Uterine smooth muscle cell (primary cell): ENCODE measurements at places on chromosomes 3 and 15. TPM values are rescaled to one million over a fixed set of nuclear protein-coding genes. Genes with fewer than 3 reads are reported as not detected.

Gene KLF13
- 14.7 and 22.6 TPM in 2 replicates for total RNA-seq

Gene DZIP1L
- total RNA-seq: 38.3 and 40.7 TPM in 2 replicates

Gene COL6A5
- total RNA-seq: under 0.01 TPM in 1 of 2 replicates, not detected in the other

Gene AGBL1
- total RNA-seq: not detected in 2 replicates

Gene HHLA2
- total RNA-seq: not detected in 2 replicates

Gene CCNB2
- total RNA-seq: 21.4 and 93.1 TPM in 2 replicates

Gene USP8
- 56.9 and 57.0 TPM in 2 replicates for total RNA-seq

Gene CCR1
- 0.87 and 2.7 TPM in 2 replicates for total RNA-seq

Gene NRROS
- 2.2 and 3.0 TPM in 2 replicates for total RNA-seq

Gene PSTPIP1
- total RNA-seq: 0.11 TPM in 1 of 2 replicates, not detected in the other

Gene HTR3D
- not detected in 2 replicates for total RNA-seq

Gene ANKRD63
- not detected in 2 replicates for total RNA-seq

Gene GPR149
- total RNA-seq: not detected in 2 replicates

Gene BNC1
- total RNA-seq: 10.0 and 11.3 TPM in 2 replicates

Gene RLBP1
- not detected in 2 replicates for total RNA-seq

Gene PLSCR2
- total RNA-seq: not detected in 2 replicates

Gene HOMER2
- total RNA-seq: 5.8 and 11.0 TPM in 2 replicates

Gene SLC28A2
- total RNA-seq: not detected in 2 replicates

Gene PLA2G4E
- total RNA-seq: not detected in 2 replicates

Gene LMAN1L
- 0.11 TPM in 1 of 2 replicates, not detected in the other for total RNA-seq

Gene ALDH1A3
- total RNA-seq: 54.7 and 94.0 TPM in 2 replicates

Gene BRK1
- total RNA-seq: 83.0 and 109 TPM in 2 replicates

Gene PPP2R3A
- total RNA-seq: 14.9 and 20.4 TPM in 2 replicates

Gene ZMYND10
- 1.2 and 2.3 TPM in 2 replicates for total RNA-seq

Gene HRG
- not detected in 2 replicates for total RNA-seq

Gene GNAT1
- total RNA-seq: not detected in 2 replicates

Gene CHST13
- total RNA-seq: not detected in 2 replicates

Gene KPNA4
- total RNA-seq: 36.6 and 45.6 TPM in 2 replicates

Gene IP6K2
- total RNA-seq: 38.3 and 40.7 TPM in 2 replicates

Gene CDHR4
- 0.12 TPM in 1 of 2 replicates, not detected in the other for total RNA-seq

Gene CTXN2
- total RNA-seq: not detected in 2 replicates

Gene FMN1
- total RNA-seq: 5.5 and 11.0 TPM in 2 replicates

Gene BFSP2
- total RNA-seq: not detected in 2 replicates

Gene ARMC8
- 48.2 and 57.9 TPM in 2 replicates for total RNA-seq

Gene IL16
- 0.22 and 0.25 TPM in 2 replicates for total RNA-seq

Gene PLXNB1
- total RNA-seq: 14.7 and 30.0 TPM in 2 replicates

Gene FOXL2NB
- 10.4 and 14.6 TPM in 2 replicates for total RNA-seq

Gene FGF7
- total RNA-seq: 264 and 355 TPM in 2 replicates

Gene ELP6
- 28.5 and 40.5 TPM in 2 replicates for total RNA-seq

Gene FNDC3B
- total RNA-seq: 74.1 and 102 TPM in 2 replicates

Gene ZCWPW2
- total RNA-seq: 0.22 and 0.87 TPM in 2 replicates

Gene LHFPL4
- not detected in 2 replicates for total RNA-seq

Gene FBXO40
- total RNA-seq: under 0.01 TPM in 1 of 2 replicates, not detected in the other

Gene RHOV
- total RNA-seq: not detected in 2 replicates

Gene DYNLT2B
- 7.9 and 8.9 TPM in 2 replicates for total RNA-seq

Gene GOLGA6A
- total RNA-seq: under 0.01 TPM in 1 of 2 replicates, not detected in the other

Gene CPNE9
- not detected in 2 replicates for total RNA-seq

Gene CD200R1
- total RNA-seq: not detected in 2 replicates
